Effector memory CD4-positive, alpha-beta T cell (primary cell): ENCODE measurements at places on chromosomes 1 and 21.

- no peak overlapping the region for H3K27ac ChIP-seq
- no peaks in the 10 kb centered on the region for H3K4me1 ChIP-seq
- H3K4me3 ChIP-seq: no peak overlapping the region
- no peaks in the 10 kb centered on the region for H3K36me3 ChIP-seq
- no peak for DNase-seq
- H3K27me3 ChIP-seq: no peaks in the 10 kb centered on the region
These were observed 32.9 kb downstream of the SERINC2 start for GRCh38 chr1:31445951-31446350.

GRCh38 chr21:43719748-43720538 is 1.0 kb downstream of the PDXK start:
- H3K36me3 ChIP-seq: peaks cover 12% of the 10 kb centered on the region
- DNase-seq: no peak
- H3K27me3 ChIP-seq: no peaks in the 10 kb centered on the region
- H3K4me1 ChIP-seq: peaks cover 17% of the 10 kb centered on the region
- H3K27ac ChIP-seq: peak overlapping the region; percentile 73

DNA sequence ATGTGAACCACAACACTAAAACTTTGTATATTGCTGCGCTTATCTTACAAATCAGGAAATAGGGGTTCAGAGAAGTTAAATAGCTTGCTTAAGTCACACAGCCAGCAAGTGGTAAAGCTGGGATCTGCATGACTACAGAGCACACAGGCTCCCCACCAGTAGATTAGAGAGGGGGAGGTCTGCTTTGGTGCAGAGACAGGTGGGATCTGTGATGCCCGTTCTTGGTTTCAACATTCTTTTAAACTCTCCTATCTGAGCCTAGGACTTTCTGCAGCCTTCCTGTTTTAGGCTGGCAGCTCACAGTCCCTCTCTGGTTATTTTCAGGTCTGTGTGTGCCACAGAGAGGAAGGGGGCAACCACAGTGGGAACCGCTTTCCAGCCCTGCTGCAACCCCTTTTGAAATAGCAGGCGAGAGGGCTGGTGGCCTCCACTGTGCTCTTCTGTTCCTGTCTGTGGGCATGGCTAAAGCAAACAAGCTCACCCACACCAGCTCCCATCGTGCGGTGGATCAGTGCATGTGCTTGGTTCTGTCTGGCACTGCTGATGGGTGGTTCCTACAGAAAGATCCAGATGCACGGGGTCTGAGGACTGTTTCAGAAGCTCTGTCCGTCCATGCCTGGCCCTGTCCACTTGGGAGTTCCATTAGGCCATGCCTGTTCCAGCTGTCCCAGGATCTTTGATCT is 1.7 kb upstream of the IL6R start:
- no peak overlapping the region for H3K4me3 ChIP-seq
- H3K27me3 ChIP-seq: no peaks in the 10 kb centered on the region
- H3K36me3 ChIP-seq: no peaks in the 10 kb centered on the region
- peak overlapping the region; percentile 82 for H3K27ac ChIP-seq
- DNase-seq: no peak

DNA sequence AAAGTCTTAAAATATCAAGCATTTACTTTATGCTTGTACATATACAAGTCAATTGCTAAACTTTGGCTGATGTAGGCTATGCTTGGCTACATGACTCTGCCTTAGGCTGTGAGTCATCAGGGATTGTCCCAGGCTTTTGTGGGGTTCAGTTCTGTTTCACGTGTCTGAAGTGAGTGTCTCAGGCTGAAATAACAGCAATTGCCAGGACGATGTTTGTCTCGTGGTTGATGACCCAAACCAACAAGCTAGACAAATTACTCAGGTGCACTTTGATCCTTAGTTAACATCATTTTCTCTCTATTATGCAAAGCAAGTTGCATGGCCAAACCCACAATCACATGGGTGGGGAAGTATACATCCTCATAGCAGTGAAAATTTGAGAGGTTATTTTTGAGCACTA is 410.1 kb downstream of the BRINP3 start:
- DNase-seq: no peak
- H3K4me3 ChIP-seq: no peak overlapping the region
- H3K27ac ChIP-seq: no peak overlapping the region
- no peaks in the 10 kb centered on the region for H3K36me3 ChIP-seq
- no peaks in the 10 kb centered on the region for H3K4me1 ChIP-seq

DNA sequence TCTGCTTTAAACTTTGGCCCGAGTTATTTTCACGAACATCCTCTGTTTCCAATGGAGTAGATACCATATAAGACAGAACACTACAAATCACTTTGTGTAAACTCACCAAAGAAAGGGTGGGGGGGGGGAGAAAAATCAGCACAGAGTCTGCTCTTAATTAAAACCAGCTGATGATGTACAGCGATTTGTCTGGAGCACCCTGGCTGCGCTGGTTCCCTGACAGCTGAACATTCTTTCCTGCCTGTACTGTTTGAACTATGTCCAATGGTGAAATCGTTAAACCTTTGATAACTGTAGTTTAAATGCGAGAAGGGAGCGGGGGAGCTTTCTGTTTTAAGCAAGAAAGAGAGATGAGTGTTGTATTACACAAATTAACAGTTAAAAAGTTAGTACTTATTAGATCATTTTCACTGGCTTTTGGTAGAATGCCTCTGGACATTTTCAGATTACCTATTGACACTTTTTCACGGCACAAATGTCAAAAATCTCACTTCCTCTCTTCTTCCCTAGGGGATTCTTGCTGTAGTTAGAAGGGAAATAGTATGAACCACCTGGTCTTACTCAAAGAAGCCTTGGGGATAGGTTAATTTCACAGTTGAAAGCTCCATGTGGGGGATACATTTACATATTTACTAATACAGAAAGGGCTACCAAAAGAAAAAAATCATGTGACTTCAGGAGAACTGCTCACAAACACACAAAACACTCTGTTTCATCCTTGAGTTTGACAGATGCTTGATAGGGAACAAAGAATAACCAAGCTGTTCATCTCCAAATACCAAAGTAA is 140.2 kb upstream of the RUNX1 start:
- H3K27me3 ChIP-seq: no peaks in the 10 kb centered on the region
- no peak overlapping the region for H3K4me3 ChIP-seq
- no peak overlapping the region for H3K27ac ChIP-seq
- H3K4me1 ChIP-seq: no peaks in the 10 kb centered on the region
- no peaks in the 10 kb centered on the region for H3K36me3 ChIP-seq
- no peak for DNase-seq

GRCh38 chr1:27632387-27633297 is 2.3 kb downstream of the FGR start:
- H3K4me3 ChIP-seq: peak overlapping the region; percentile 13
- no peaks in the 10 kb centered on the region for H3K27me3 ChIP-seq
- no peaks in the 10 kb centered on the region for H3K36me3 ChIP-seq
- H3K27ac ChIP-seq: peak overlapping the region; percentile 19

DNA sequence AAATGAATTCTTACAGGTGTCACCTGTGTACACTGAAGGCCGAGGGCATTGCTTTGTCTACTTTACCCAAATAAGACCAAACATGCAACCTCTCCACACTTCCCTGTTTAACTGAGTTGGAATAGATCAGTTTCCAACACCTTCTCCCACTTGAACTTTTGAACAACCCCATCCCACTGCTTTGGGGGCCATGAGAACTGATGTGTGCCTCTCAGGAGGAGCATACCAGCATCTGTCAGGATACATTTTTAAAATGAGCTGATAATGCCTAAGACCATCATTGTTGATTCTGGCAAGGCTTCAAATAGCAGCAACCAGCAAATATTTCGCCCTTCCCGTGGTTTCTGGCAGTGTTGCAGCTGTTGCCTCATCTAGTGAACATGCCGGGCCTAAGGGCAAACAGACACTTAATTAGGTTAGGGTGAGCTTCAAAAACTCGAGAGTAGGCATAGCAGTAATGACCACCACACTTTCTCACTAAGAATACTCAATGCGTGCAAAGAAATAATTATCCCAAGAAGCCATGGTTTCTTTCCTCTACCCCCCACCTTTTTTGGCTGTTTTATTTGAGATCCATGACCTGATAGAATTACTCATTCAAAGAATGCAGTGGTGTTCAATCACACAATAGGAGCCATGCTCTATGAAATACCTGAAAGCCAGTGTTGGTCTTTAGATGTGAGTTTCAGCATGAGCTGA is 63.7 kb downstream of the MAP10 start:
- no peak overlapping the region for H3K27ac ChIP-seq
- no peaks in the 10 kb centered on the region for H3K4me1 ChIP-seq
- no peak overlapping the region for H3K4me3 ChIP-seq
- H3K27me3 ChIP-seq: no peaks in the 10 kb centered on the region

DNA sequence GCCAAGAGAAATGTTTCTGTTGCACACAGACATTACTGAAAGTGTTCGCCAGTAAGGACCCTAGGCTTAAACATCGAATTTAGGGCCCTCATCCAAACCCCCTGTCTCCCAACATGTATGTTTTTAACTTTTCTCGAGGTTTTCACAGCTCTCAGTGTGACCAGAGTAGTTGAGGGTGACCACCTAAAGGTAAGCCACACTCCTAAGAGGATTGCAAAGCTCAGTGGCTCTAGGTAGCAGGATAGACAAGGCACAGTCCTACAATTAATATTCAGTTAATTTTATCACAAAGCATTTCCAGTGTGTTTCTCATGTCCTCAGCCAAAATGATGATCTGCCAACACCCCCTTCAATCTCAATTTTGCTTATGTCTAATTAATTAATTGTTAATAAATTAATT is 695 bp upstream of the ALG14 start:
- H3K4me1 ChIP-seq: peaks cover 5% of the 10 kb centered on the region
- no peaks in the 10 kb centered on the region for H3K36me3 ChIP-seq
- H3K27ac ChIP-seq: peak overlapping the region; percentile 84
- DNase-seq: no peak
- no peaks in the 10 kb centered on the region for H3K27me3 ChIP-seq
- H3K4me3 ChIP-seq: peak overlapping the region; percentile 97

- DNase-seq: no peak
- no peaks in the 10 kb centered on the region for H3K4me1 ChIP-seq
- H3K36me3 ChIP-seq: no peaks in the 10 kb centered on the region
- no peak overlapping the region for H3K4me3 ChIP-seq
These were observed 23.5 kb downstream of the GLIS1 start for GRCh38 chr1:53715478-53715877.

DNA sequence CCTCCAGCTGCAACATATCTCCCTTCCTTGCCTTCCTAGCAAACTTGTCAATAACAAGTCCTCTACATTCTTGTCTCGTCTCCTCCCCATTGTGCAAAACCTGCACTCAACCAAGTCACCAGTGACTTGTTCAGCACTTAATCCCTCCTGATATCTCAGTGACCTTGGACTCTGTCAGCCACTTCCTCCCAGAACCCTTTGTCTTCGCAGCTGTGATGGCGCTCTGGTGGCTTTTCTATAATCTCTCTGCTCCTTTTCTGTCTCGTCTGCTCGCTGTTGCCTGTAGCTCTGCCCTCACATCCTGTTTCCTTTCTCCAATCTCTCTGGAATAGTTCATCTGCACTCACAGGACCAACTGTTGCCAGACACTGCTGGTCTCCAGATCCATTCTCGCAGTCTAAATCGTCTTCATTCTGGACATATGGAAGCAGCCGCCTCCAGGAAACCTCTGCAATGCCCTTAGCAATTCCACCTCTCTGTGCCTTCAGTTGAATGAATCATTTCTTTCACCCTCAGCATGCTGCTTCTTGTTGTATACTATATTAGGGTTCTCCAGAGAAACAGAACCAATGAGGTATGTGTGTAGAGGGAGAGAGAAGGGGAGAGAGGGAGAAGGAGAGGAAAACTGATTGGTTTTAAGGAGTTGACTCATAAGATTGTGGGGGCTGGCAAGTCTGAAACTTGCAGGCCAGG is 17.4 kb upstream of the IFNAR2 start:
- peaks cover 42% of the 10 kb centered on the region for H3K4me1 ChIP-seq
- H3K4me3 ChIP-seq: no peak overlapping the region
- no peak for DNase-seq
- no peaks in the 10 kb centered on the region for H3K27me3 ChIP-seq
- H3K27ac ChIP-seq: peak overlapping the region; percentile 24

GRCh38 chr1:202201971-202202370 is 8.4 kb downstream of the LGR6 start:
- no peaks in the 10 kb centered on the region for H3K4me1 ChIP-seq
- H3K27me3 ChIP-seq: no peaks in the 10 kb centered on the region
- DNase-seq: no peak
- H3K27ac ChIP-seq: no peak overlapping the region
- no peak overlapping the region for H3K4me3 ChIP-seq

DNA sequence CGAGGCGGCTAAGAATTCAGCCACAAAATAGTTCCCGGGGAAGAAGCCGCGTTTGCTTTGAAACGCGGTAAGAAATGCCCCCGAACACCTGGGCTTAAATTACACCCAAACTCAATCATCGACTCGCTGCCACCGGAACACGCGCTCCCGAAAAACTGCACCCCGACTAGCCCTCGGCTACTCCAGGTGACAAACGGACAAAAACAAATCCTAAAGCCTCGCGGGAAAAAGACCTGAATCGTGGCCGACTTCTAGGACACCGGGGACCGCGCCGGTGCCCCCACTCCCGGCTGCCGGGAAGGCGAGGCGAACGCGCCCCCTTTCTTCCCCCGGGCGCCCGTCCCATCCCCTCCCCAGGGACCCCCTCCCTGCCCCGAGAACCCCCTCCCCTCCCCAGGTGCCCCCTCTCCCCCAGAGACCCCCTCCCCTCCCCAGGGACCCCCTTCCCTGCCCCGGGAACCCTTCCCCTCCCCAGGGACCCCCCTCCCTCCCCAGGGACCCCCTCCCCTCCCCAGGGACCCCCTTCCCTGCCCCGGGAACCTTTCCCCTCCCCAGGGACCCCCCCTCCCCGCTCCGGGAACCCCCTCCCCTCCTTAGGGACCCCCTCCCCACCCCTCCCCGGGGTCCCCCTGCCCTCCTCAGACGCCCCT is 628 bp downstream of the C1orf159 start:
- no peaks in the 10 kb centered on the region for H3K27me3 ChIP-seq
- H3K36me3 ChIP-seq: no peaks in the 10 kb centered on the region
- H3K4me1 ChIP-seq: peaks cover 8% of the 10 kb centered on the region

GRCh38 chr1:111214884-111215283 is 12.6 kb upstream of the CHI3L2 start:
- DNase-seq: no peak
- H3K4me3 ChIP-seq: no peak overlapping the region
- no peaks in the 10 kb centered on the region for H3K36me3 ChIP-seq
- H3K4me1 ChIP-seq: peaks cover 53% of the 10 kb centered on the region

DNA sequence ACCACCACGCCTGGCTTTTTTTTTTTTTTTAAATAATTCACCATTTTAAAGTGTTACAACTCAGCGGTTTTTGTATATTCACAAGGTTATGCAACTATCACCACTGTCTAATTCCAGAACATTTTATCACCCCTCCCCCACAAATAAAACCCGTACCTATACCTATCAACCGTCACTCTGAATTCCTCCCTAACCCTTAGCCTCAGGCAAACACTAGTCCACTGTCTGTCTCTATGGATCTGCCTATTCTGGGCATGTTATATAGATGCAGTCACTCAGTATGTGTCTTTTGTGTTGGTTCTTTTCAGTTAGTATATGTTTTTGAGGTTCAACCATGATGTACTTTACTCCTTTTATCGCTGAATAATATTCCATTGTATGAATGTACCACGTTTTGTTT is 19.3 kb upstream of the GRHL3 start:
- DNase-seq: no peak
- H3K4me3 ChIP-seq: no peak overlapping the region
- H3K27me3 ChIP-seq: no peaks in the 10 kb centered on the region
- no peak overlapping the region for H3K27ac ChIP-seq
- H3K36me3 ChIP-seq: no peaks in the 10 kb centered on the region

GRCh38 chr1:182368903-182369302 is 22.7 kb downstream of the GLUL start:
- H3K4me3 ChIP-seq: no peak overlapping the region
- no peak overlapping the region for H3K27ac ChIP-seq
- H3K36me3 ChIP-seq: no peaks in the 10 kb centered on the region
- no peaks in the 10 kb centered on the region for H3K4me1 ChIP-seq
